ENCODE measurements at places on chromosomes 13 and 19.
A peak's percentile ranks its signal among the peaks of the same experiment; 100 is the strongest.

- no peak for DNase-seq
Observed at GRCh38 chr13:35698911-35699576, 222.6 kb upstream of the MAB21L1 start.

DNA sequence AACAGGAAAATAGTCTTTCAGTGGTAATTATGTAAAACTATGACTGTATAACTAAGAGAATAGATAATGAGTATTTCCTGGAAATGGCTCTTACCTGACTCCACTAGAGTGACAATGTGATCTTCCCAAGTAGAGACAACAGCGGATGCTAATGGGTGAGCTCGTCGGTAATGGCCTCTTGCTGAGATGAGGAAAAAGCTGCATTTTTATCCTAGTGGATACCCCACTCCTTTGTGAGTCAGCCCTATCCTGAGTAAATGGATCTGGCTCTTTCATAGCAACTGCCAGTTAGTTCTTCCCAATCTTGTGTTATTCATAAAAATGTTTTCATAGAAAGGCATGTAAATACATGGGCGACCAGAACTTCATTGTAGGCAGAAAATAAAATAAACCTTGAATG lies 299.5 kb downstream of the NALCN start:
- DNase-seq: no peak

DNA sequence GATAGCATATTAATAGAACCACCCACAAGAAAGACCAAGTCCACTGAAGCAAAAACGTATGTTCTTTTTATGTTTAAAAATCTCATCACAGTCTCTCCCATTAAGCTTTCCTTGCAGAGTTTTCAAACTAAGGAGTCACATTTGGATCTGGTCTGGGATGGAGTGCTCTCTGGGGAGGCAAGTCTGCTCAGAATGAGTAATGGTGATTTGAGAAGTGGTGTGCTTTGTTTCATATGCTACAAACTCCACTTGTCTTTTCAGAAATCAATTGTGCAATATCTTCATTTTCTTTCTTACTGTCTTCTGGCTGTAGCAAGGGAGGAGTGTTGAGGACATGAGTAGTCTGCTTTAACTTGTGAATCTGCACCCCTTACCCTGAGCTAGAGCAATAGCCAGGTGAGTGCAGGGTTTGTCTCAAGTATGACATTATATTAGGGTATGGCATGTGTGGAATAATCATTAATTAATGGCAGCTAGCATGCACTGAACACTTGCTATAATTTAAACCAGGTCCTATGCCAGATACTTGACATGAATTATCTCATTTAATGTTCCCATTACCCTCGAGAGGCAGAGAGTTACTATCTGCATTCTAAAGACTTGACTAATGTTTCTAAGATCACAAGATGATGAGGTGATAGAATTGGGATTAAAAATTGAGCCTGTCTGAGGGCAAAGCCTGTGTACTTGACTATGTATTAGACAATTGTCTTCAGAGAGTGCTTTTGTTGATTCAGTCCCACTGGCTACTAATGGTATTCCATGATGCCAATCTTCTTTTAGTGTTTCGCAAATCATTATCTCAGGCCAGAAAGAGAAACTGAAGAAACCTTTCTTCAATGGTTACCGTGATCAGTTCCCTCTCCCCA lies 171.8 kb downstream of the GPC6 start:
- no peak for DNase-seq

- DNase-seq: no peak
Observed at GRCh38 chr13:113630296-113630695, 27.7 kb downstream of the ATP4B start.

GRCh38 chr19:49877879-49878743 lies 609 bp downstream of the TBC1D17 start:
- DNase-seq: peak; percentile 92

GRCh38 chr13:110512198-110512740 lies 49.3 kb downstream of the RAB20 start:
- DNase-seq: no peak

DNA sequence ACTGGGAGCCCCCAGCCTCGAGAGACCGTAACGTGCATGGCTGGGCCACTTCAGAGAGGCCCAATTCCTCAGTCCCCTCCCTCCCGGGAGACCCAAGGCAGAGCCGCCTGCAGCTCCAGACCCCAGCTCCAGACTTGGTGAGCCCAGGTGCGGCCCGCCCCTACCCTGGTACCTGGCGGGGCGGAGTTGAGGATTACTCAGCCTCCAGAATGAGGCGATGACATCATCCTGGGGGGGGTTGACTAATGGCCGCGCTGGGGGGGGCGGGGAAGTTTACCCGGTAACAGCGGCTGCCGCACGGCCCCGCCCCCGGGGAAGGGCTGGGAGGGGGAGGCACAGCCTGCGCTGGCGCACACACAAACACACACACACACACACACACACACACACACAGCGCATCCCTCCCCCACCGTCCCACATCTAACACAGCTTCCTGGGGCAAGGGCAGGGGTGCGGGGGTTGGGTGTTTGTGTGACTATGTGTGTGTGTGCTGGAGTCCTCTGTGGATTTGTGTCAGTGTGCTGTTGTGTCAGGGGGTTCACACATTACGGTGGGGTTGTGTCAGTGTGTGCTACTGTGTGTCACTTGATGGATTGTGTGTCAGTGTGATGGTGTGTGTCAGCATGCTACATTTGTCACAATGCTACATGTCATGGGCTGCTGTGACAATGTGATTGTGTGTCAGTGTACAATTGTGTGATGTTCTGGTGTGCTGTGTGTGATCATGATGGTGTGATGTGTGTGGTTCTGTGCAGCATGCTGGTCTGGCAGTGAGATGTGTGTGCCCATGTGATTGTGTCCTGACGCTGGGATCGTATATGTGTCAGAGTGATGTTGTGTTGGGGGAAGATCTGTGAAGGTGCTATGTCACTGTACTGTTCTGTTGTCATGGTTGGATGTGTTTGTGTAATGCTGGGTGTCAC lies 10.3 kb upstream of the BBC3 start:
- no peak for DNase-seq

Data from GOT3 (cell line).